Activated T-helper 1 cell treated with anti-CD3 and anti-CD28 coated beads, Interleukin-12 subunit alpha, Interleukin-12 subunit beta, Interleukin-2, Interleukin-4 antibody, amounts not matched to agents 30 ng/mL and 10 ng/mL and 1 ng/mL, durations not matched to agents 14 hours and 24 hours and 36 hours (primary cell): ENCODE measurements at places on chromosomes 1 and 21. TPM values are rescaled to one million over a fixed set of nuclear protein-coding genes. Genes with fewer than 3 reads are reported as not detected.

PRRX1 gene
- total RNA-seq: not detected in 2 replicates

AGO4 gene
- 7.5 and 8.0 TPM in 2 replicates for total RNA-seq

PPP1R8 gene
- total RNA-seq: 84.1 and 88.1 TPM in 2 replicates

B4GALT2 gene
- total RNA-seq: 51.2 and 51.3 TPM in 2 replicates

FBXO42 gene
- 17.1 and 19.1 TPM in 2 replicates for total RNA-seq

SPATA45 gene
- total RNA-seq: not detected in 2 replicates

TMIGD3 gene
- not detected in 2 replicates for total RNA-seq

GBP5 gene
- total RNA-seq: 145 and 154 TPM in 2 replicates

HES3 gene
- not detected in 2 replicates for total RNA-seq

ORC1 gene
- 39.6 and 40.3 TPM in 2 replicates for total RNA-seq

PDPN gene
- total RNA-seq: not detected in 2 replicates

IGSF9 gene
- total RNA-seq: not detected in 2 replicates

KRTAP7-1 gene
- not detected in 2 replicates for total RNA-seq

IFI44 gene
- 26.9 and 28.1 TPM in 2 replicates for total RNA-seq

GRIK3 gene
- total RNA-seq: not detected in 2 replicates

ARTN gene
- total RNA-seq: 0.24 and 0.88 TPM in 2 replicates

OR2W3 gene
- total RNA-seq: 0.22 TPM in 1 of 2 replicates, not detected in the other

HSD3B1 gene
- not detected in 2 replicates for total RNA-seq

IFI44L gene
- 16.7 and 21.8 TPM in 2 replicates for total RNA-seq

FMO4 gene
- 0.39 and 1.5 TPM in 2 replicates for total RNA-seq

KRTAP13-4 gene
- total RNA-seq: not detected in 2 replicates

HRNR gene
- total RNA-seq: not detected in 2 replicates

CRP gene
- not detected in 2 replicates for total RNA-seq

ACTL8 gene
- total RNA-seq: not detected in 2 replicates

MAEL gene
- not detected in 2 replicates for total RNA-seq

MYBPH gene
- not detected in 2 replicates for total RNA-seq

SPOCD1 gene
- not detected in 2 replicates for total RNA-seq

LMNA gene
- total RNA-seq: 80.1 and 84.1 TPM in 2 replicates

FABP3 gene
- not detected in 2 replicates for total RNA-seq

CASQ2 gene
- not detected in 2 replicates for total RNA-seq

OR2L13 gene
- total RNA-seq: not detected in 2 replicates
